ENCODE measurements at places on chromosomes 1 and 21.
A peak's percentile ranks its signal among the peaks of the same experiment; 100 is the strongest.

DNA sequence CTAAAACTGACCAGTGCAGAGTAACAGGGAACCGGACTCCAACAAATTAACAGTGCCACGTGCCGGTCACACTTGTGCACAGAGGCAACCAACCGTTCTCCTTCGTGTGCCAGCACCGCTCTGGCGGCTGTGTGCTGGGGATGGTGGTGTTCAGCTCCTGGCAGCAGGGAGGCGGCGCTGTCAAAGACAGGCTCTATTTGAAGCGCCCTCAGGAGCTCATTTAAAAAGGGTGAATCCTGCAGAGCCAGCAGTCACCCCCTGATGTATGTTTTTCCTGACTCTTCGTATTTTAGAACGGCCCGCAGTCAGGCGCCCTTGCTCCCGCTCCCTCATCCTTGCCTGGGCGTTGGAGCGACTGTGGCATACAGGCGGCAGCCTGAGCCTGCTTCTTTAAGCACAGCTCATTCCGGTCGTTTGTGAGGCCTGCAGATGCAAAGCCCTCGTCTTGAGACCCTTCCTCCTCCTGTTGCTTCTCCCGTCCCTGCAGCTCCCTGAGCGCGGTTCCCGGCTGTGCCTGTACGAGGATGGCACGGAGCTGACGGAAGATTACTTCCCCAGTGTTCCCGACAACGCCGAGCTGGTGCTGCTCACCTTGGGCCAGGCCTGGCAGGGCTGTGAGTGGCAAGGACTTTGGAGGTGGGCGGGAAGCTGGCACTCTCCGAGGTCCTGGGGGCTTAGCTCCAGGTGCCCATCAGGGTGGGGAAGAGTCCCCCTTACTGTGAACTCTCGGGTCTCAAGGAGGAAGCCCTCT is 1.1 kb downstream of the DFFB start:
- DNase-seq, result peak; percentile 35

- peak; percentile 90 for DNase-seq
Observed at GRCh38 chr1:64136752-64137411, 66.5 kb upstream of the UBE2U start.

- no peak for DNase-seq
Observed at GRCh38 chr1:154413177-154413783, 8.1 kb downstream of the IL6R start.

- no peak for DNase-seq
Observed at GRCh38 chr1:106980121-106980520, 76.4 kb upstream of the PRMT6 start.

DNA sequence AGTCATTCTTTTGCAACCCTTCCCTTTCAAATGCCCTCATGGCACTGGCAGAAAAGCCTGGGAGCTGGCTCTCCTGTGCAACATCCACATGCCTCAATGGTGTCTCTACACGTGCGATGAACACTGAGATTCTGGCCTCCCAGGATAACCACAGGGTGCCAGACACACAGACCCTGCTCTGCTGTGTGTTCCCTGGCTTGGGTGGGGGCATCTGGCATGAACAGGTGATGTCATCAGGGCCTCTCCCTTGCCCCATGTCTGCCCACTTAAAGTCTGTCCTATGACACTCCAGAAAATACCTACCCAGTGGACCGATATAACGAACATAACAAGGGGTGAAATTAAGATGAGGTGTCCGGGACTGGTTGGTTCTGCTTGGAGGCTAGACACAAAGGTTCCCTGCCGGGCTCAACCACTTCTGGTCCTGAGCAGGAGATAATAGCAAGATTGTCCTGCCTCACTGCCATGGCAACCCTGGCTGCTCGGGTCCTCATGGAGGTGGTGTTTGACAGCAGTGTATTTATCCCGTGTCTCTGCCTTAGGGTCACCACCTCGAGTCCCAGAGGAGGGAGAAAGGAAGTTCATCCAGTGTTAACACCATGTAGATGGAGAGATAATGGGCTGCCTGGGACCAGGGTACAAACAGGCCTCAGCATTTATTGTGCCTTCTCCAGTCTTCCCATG is 19.3 kb downstream of the INSRR start:
- DNase-seq, result no peak

DNA sequence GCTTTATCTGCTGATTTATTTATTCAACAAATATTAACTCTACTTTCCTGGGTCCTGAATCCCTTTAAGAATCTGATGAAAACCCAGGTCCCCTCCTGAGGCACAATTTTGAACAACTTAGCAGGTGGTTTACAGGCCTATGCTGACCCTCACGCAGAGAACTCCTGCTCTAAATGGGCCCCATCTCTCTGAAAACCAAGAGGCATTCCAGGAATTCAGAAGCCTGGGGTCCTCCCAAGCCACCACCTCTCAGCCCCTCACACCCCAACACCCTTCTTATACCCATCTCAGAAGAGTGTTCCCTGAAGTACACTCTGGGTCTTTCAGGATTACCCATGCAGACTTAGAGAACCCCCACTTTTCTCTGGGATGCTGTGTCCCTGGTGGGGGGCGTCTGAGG is 34.5 kb downstream of the LHX4 start:
- DNase-seq, result no peak

GRCh38 chr1:183206538-183207122 is 20.6 kb downstream of the LAMC2 start:
- DNase-seq, result no peak

- peak; percentile 34 for DNase-seq
Observed at GRCh38 chr1:177181631-177182291, 11.0 kb downstream of the BRINP2 start.

GRCh38 chr1:223720971-223721591 is 8.7 kb downstream of the CAPN2 start:
- peak; percentile 92 for DNase-seq

DNA sequence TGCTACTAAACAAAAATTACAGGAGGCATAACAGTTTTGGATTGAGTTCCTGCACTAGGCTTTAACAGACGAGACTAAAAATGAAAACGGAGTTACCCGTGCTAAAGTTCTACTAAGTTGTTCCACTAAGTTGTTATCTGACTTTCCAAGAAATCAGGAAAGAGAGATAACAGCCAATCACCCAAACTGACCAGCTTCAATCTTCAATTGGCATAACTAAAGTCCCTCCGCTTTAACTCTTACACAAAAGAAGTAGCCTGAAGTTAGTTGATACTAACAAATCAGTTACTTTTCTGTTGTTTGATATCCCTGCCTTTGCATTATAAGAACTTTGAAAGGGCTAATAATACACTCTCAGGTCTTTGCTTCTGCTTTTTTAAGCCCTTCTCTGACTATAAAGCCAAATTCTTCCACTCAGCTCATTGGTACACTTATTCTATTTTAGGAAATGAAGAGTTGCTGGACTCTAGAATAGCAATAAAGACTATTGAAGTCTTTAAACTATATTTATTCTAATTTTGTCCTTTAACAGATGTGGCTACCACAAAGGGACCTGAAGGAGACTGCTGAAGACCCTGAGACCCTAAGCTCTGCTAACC is 61.3 kb downstream of the TESK2 start:
- no peak for DNase-seq

DNA sequence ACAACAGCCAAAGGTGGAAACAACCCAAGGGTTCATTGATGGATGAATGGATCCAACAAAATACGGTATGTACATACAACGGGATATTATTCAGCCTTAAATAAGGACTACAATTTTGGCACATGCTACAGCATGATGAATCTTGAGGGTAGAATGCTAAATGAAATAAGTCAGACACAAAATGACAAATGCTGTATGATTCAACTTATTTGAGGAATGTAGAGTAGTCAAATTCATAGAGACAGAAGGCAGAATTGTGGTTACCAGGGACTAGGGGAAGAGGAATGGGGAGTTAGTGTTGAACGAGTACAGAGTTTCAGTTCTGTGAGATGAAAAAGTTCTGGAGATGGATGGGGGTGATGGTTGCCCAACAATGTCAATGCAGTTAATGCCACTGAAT is 118.0 kb upstream of the PAXBP1 start:
- DNase-seq, result peak; percentile 71

DNA sequence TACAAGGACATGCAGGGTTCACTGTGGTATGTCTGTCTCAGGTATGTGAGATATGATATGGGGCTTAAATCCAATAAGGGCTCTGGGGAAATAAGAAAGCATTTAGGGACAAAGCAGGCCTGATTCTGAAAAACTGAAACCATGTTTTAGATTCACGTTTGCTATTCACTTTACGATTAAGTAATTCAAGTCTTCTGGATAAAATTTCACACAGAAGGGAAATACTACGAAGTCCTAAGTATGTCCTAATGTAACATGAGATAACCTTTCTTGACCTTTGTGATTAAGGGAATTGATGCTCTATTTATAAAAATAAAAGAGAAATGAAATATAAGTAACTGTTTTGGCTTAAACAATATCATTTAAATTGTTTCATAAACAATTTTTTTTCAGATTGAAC is 55.4 kb downstream of the HNRNPR start:
- DNase-seq, result no peak

DNA sequence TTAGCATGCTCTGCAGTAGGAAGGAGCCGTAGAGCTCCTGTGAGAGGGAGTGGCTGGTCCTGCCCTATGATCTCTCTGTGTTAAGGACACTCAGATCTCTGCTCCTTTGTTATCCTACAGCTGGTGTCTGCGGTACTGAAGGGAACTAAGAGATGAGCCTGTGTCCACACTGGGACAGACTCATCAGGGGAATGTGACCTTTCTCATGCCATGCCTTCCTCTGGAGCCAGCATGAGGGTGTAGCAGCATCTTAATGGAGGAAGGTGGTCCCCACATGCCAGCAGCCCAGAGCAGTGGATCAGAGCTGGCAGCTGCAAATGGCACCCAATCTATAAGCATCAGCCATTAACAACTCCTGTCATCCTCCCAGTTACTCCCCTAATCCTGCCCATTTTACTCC is 24.7 kb upstream of the GUCA2B start:
- no peak for DNase-seq

DNA sequence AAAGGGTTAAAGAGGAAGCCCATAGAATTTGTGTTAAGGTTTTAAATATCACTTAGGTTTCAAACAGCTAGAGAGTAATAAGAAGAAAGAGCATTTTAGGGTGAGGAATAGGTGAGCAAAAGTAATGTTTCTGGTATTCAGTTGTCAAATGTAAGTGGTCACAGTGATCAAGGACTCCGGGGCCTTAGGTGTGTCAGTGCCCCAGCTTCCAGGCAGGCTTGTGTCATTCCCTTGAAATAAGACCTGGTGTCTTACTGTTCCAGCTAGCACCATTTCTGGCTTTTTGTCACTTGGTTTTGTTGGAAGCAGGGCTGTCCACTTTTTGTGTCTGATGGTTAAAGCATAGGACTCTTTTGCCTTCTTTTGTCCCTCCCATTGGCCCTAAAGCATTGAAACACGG is 69.6 kb downstream of the DYRK1A start:
- no peak for DNase-seq

GRCh38 chr1:37479255-37480124 is 5.1 kb downstream of the ZC3H12A start:
- peak; percentile 91 for DNase-seq

DNA sequence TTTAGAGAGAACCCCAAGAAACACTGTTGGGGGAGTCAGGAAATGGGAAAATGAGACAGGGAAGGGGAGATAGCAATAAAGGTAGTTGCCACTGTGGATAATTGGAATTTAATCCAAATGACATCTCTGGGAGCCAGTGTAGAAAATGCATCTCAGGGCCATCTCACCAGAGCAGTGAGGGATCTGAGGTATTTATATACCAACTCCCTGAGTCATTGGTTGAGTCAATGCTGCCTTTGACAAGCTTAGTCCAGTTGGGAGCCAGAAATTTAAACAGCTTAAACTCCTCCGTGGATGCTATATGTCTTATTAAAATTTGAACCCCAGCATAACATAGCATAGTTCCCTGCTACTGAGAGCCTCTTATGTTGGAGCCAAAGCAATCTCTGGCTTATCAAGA is 140.3 kb downstream of the SLC30A10 start:
- no peak for DNase-seq

DNA sequence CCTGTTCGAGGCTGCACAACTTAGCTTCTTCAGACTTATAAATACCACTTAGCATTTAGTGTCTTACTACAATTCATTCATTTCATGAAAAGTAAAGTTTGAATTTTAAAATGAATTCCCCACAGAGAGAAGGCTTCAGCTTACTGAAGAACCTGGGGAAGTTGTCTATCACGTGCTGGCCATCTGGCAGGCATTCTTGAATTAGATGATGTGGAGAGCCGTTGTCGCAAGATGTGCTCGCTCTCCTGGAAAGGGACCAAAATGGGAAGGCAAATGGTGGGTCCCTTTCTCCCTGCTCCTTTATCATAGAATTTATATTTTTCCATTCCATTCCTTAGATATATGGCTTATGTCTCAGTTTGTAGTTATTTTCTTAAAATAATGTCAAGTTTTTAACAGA is 90.5 kb downstream of the CD247 start:
- peak; percentile 4 for DNase-seq

DNA sequence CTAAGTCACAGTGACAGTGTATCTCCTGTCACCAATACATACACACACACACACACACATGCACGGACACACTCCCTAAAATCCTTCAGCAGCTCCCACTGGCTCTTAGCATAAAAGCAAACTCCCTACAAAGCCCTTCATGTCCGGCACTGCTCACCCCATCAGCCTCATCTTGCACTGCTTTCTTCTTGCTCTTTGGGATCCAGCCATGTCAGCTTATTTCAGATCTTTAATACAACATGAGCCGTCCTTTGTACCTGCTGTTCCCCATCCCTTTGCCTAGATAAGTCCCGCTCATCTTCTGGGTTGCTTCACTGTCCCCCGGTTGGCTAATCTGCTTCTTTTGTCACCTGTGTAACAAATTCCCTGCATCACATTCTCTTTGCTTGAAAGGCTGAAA is 82.1 kb upstream of the VAV3 start:
- no peak for DNase-seq

DNA sequence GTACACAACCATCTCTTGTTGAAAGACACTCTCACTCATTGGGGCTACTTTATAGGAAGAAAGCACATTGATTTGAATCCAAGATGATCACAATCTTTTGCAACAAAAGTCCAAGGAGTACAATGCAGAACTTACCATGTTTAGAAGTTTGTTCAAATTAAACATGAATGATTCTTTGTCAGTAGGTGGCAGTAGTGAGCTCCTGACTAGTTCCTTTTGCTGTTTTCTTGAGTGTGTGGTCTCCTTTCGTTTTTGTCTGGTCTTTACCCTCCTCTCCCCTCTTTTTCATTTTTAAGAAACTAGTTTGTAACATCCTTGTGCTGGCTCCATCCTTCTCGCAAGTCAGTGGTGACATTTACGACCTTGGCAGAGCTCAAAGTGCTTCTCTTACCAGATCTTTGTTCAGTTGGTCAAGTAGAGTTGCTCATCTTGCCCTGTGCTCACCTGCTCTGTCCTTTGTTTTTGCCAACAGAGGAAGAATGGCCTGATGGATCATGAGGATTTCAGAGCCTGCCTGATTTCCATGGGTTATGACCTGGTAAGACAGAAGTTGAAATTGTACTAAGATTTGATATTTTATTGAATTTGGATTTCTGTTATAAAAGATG is 35.7 kb upstream of the MTR start:
- peak; percentile 34 for DNase-seq

GRCh38 chr1:98989556-98989907 is 15.1 kb downstream of the PLPPR5 start:
- DNase-seq, result no peak
